ENCODE measurements at places on chromosomes 1 and 21. TPM values are rescaled to one million over a fixed set of nuclear protein-coding genes. Genes with fewer than 3 reads are reported as not detected.
A peak's percentile ranks its signal among the peaks of the same experiment; 100 is the strongest.

TCHHL1 gene
- total RNA-seq: not detected

ETV3L gene
- not detected for total RNA-seq

DNA sequence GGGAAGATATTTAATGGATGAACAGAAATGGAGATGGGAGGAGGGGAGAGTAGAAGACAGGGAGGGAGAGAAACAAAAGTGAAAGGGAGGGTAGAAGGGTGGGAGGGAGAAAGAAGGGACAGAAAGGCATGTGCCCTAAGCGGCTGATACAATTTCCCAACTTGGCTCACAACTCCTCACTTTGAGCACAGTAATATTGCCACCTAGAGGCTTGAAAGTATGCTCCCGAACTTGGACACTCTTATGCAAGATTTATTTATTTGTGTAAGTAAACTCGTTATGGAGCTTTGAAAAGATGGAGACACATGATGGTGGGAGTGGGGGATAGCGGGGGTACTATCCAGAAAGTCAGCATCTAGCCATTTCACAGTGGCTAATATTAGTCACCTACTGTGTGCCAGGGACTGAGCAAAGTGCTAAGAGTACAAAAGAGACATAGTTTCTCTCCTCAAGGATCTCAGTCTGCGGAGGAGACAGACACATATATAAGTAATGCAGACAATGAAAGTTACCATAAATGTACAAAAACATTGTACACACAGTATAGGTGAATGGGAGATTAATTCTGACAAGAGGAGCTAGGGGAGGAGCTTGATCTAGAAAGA, 189.7 kb downstream of the SEC16B start:
- DNase-seq: no peak

DNA sequence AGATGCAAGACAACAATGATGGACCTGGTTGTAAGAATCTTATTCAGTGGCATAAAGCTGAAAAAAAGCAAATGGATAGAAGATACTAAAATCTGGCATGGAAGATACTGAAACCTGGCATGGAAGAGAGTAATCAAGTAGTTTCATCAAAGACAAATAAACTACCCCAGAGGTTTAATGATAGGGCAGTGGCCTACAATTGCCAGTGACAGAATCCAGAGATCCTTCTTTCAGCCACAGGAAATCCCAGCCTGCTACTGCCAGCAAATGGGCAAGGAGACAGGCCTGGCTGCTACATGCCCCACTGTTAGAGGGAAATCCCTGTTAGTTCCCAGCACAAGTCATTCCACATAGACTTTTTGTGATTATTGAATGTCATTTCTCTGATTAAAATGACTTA, 409.4 kb downstream of the VAV3 start:
- DNase-seq: no peak

GRCh38 chr1:167654975-167655575, 25.0 kb downstream of the RCSD1 start:
- DNase-seq: peak; percentile 50

DNA sequence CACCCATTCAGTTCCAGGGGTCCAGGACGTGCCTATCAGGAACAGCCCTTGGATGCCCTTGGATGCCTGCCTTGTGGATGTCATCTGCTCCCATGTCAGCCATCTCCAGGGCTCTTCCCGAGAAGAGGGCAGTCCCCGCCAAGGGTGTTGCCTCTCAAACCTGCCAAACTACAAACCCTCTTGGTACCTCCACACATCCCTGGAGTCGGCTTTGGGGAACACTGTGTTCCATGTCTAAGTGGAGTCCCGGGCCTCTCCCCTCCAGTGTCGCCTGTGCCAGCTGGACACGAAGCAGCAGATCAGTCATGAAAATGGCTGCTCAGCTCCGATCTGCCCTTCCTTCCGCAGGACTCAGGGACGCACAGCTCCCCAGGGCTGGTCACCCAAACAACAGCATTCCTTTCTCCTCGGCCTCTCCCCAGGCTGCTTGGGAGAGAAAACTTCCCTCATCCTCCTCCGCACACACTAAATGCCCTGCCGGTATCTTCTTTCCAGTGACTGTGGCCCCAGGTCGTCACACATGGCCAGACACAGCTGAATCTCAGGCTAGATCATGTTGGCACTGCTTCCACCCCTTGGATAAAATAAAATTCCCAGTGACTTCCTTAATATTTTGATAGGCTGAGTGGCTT, 53.4 kb downstream of the GALNT2 start:
- DNase-seq: peak; percentile 74

- peak; percentile 69 for DNase-seq
These were observed 24.4 kb downstream of the DHRS3 start for GRCh38 chr1:12593621-12594066.

- no peak for DNase-seq
These were observed 83.1 kb downstream of the PTBP2 start for GRCh38 chr1:96804648-96805047.

- DNase-seq: peak; percentile 56
These were observed 192.3 kb downstream of the PRDM16 start for GRCh38 chr1:3261007-3261968.

PRR9 gene
- total RNA-seq: not detected

HYI gene
- total RNA-seq: 29.3 TPM

CREB3L4 gene
- 3.4 TPM for total RNA-seq

GRCh38 chr1:29532285-29532684, 296.0 kb downstream of the PTPRU start:
- no peak for DNase-seq

GRCh38 chr1:29964718-29965533, 728.6 kb downstream of the PTPRU start:
- no peak for DNase-seq

- DNase-seq: no peak
These were observed 842 bp upstream of the GCSAML start for GRCh38 chr1:247548092-247548491.

DNA sequence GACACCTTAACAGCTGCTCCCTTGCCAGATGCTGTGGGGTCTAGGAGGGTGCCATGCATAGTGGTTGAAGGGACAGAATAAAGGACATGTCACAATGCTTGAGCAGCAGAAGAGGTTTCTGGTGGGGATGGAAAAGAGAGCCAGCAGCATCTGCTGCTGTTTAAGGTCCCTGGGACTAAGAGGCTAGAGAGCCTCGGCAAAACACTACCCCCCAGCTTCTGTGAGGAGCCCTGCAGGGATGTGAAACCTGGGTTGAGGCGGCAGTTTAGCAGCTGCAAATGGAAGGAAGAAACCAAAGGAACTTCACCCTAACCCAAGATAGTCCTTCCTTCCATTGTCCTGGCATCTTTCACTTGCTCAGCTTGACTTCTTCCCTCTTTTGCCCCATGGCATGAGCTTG, 39.4 kb downstream of the PLXNA2 start:
- no peak for DNase-seq

- no peak for DNase-seq
These were observed 9.8 kb upstream of the CSF3R start for GRCh38 chr1:36492491-36492890.

- no peak for DNase-seq
These were observed 6.7 kb upstream of the MAN1C1 start for GRCh38 chr1:25609921-25610320.

DNA sequence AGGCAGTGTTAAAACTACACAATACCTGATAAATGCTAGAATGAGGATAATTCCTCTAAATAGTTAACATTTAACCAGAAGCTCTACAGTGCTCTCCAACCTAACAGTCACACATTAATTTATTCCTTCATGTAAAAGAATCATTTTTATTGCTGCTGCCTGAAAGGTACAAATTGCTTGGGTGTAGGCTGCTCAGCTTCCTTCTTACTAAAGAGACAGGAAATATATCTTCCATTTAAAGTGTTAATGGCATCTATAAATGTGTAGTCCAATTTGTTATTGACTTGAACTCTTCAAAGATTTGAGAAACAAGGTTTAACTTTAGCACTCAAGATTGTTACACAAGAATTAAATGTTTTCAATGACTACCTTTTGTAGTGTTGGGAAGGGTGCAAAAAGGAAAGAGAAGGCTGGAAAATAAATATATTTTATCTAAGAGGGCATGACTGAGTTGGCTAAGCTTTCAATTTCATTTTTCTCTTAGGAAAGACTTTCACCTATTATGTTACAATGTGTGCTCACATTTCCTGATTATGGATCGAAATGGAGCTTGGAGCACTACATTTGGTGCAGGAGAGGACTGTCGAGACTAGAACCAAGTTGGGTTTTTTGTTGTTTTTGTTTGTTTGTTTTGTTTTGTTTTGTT, 105.5 kb upstream of the CACYBP start:
- DNase-seq: no peak

Measured in left cardiac atrium (tissue), 4 donors.